Thymus (tissue), 14 donors: ENCODE measurements at places on chromosomes 13 and 19. TPM values are rescaled to one million over a fixed set of nuclear protein-coding genes. Genes with fewer than 3 reads are reported as not detected.
A peak's percentile ranks its signal among the peaks of the same experiment; 100 is the strongest.

The ZNF491 gene
- 3.5 TPM for polyA plus RNA-seq

DNA sequence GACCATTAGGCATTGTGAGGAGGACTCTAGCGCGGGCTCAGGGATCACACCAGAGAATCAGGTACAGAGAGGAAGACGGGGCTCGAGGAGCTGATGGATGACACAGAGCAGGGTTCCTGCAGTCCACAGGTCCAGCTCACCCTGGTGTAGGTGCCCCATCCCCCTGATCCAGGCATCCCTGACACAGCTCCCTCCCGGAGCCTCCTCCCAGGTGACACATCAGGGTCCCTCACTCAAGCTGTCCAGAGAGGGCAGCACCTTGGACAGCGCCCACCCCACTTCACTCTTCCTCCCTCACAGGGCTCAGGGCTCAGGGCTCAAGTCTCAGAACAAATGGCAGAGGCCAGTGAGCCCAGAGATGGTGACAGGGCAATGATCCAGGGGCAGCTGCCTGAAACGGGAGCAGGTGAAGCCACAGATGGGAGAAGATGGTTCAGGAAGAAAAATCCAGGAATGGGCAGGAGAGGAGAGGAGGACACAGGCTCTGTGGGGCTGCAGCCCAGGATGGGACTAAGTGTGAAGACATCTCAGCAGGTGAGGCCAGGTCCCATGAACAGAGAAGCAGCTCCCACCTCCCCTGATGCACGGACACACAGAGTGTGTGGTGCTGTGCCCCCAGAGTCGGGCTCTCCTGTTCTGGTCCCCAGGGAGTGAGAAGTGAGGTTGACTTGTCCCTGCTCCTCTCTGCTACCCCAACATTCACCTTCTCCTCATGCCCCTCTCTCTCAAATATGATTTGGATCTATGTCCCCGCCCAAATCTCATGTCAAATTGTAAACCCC lies 2.8 kb upstream of the CEACAM5 start:
- H3K27me3 ChIP-seq: no peaks in the 10 kb centered on the region
- H3K4me3 ChIP-seq: no peak overlapping the region
- H3K4me1 ChIP-seq: no peaks in the 10 kb centered on the region
- H3K27ac ChIP-seq: no peak overlapping the region
- DNase-seq: peak; percentile 37

The SLITRK5 gene
- polyA plus RNA-seq: 0.09 TPM

- no peak for DNase-seq
- H3K4me3 ChIP-seq: no peak overlapping the region
- H3K4me1 ChIP-seq: no peaks in the 10 kb centered on the region
- H3K27ac ChIP-seq: no peak overlapping the region
Observed at GRCh38 chr13:22135446-22135845, 464.6 kb downstream of the FGF9 start.

The TM9SF2 gene
- polyA plus RNA-seq: 61.6 TPM

The IFNL1 gene
- 0.21 TPM for polyA plus RNA-seq

DNA sequence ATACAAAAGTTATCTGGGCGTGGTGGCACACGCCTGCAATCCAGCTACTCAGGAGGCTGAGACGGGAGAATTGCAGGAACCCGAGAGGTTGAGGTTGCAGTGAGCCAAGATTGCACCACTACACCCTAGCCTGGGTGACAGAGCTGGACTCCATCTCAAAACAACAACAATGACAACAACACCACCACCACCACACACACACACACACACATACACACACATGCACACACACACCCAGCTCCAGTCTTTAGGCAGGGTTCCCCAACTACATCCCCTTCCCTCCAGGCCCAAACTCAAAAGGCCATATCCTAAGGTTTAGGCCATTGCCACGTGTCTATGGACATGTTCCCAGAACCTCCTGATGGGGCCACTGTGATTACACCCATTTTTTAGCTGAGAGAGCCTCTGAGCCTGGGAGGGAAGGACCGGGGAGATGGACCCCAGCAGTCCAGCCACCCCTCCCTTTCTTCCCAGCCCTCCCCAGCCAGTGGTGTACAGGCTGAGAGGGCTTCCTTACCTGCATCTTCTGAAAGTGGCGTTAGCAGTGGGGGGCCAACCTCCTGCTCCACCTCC lies 9.0 kb upstream of the DMWD start:
- peaks cover 4% of the 10 kb centered on the region for H3K4me1 ChIP-seq
- no peak overlapping the region for H3K4me3 ChIP-seq

The SMIM44 gene
- polyA plus RNA-seq: not detected

The RFPL4A gene
- 0.23 TPM for polyA plus RNA-seq

DNA sequence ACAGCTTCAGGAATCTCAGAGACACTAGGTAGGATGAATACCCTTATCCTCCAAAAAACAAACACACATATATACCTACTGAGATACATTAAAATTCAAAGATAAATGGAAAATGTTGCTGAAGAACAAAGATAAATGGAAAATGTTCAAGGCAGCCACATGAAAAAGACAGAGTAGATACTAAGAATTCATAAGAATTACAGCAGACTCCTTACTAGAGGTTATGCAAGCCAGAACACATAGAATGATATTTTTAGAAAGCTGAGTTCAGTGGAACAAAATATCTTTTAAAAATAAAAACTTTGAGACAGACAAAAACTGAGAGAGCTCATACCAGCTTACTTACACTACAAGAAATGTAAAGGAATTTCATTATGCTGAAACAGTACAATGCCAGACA lies 35.6 kb downstream of the UCHL3 start:
- no peak overlapping the region for H3K4me3 ChIP-seq
- H3K27me3 ChIP-seq: no peaks in the 10 kb centered on the region
- no peak overlapping the region for H3K27ac ChIP-seq
- no peaks in the 10 kb centered on the region for H3K4me1 ChIP-seq
- H3K36me3 ChIP-seq: peaks cover 11% of the 10 kb centered on the region

GRCh38 chr13:67278235-67278634 lies 48.1 kb upstream of the PCDH9 start:
- H3K36me3 ChIP-seq: no peaks in the 10 kb centered on the region
- H3K27me3 ChIP-seq: no peaks in the 10 kb centered on the region
- DNase-seq: no peak
- H3K4me3 ChIP-seq: no peak overlapping the region
- H3K4me1 ChIP-seq: peaks cover 12% of the 10 kb centered on the region
- no peak overlapping the region for H3K27ac ChIP-seq

DNA sequence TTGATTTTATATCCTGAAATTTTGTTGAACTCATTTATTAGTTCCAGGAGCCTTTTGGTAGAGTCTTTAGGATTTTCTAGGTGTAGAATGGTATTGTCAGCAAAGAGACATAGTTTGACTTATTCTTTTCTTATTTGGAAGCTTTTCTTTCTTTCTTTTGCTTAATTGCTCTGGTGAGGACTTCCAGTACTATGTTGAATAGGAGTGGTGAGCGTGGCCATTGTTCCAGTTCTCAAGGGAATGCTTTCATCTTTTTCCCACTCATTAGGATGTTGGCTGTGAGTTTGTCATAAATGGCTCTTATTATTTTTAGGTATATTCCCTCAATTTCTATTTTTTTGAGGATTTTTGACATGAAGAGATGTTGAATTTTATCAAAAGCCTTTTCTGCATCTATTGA lies 182.2 kb upstream of the SPRY2 start:
- H3K36me3 ChIP-seq: no peaks in the 10 kb centered on the region
- no peaks in the 10 kb centered on the region for H3K27me3 ChIP-seq
- H3K4me1 ChIP-seq: no peaks in the 10 kb centered on the region
- H3K4me3 ChIP-seq: no peak overlapping the region
- H3K27ac ChIP-seq: no peak overlapping the region

The ZNF83 gene
- 150 TPM for polyA plus RNA-seq

- H3K27ac ChIP-seq: no peak overlapping the region
- no peak overlapping the region for H3K4me3 ChIP-seq
- H3K27me3 ChIP-seq: peaks cover 20% of the 10 kb centered on the region
- H3K4me1 ChIP-seq: peaks cover 17% of the 10 kb centered on the region
- H3K36me3 ChIP-seq: peaks cover 5% of the 10 kb centered on the region
- DNase-seq: no peak
Observed at GRCh38 chr19:7520131-7521051, 2.0 kb upstream of the MCOLN1 start.

- no peaks in the 10 kb centered on the region for H3K36me3 ChIP-seq
- H3K4me1 ChIP-seq: peaks cover 15% of the 10 kb centered on the region
- no peak for DNase-seq
- H3K4me3 ChIP-seq: no peak overlapping the region
Observed at GRCh38 chr13:94305463-94305862, 174.0 kb downstream of the DCT start.

DNA sequence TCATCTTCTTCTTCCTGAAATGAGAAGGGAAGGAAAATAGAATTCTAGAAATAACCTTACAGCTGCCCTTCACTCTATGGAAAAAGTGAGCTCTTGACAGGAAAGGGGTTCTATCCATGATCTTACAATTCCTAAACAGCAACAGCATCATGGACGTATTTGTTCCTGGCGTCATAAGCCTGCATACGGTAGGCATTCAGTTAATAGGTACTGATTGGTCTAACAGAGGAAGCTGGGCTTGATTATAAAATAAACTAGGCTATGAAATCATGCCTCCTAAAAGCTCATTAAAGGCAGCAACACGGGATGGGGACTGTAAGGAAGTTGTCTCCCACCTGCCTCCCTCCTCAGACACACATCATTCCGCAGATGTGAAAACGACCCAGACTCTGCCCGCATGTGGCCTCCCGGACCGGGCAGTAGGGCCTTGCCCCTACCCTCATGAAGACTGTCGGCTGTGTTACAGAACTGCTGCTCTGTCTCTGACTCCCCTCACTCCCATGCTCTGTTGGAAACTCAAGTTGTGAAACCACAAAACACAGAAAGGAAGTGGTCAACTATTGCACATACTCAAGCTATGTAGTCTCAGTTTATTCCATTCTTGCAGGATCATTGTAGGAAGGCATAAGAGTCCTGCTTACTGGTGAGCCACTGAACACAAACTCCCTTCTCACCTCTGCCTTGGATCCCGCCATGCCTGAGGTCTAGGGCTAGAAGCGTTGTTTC lies 129.8 kb downstream of the DLEU7 start:
- DNase-seq: peak; percentile 54
- H3K4me3 ChIP-seq: no peak overlapping the region
- no peaks in the 10 kb centered on the region for H3K36me3 ChIP-seq
- peak overlapping the region; percentile 3 for H3K27ac ChIP-seq
- H3K27me3 ChIP-seq: no peaks in the 10 kb centered on the region

DNA sequence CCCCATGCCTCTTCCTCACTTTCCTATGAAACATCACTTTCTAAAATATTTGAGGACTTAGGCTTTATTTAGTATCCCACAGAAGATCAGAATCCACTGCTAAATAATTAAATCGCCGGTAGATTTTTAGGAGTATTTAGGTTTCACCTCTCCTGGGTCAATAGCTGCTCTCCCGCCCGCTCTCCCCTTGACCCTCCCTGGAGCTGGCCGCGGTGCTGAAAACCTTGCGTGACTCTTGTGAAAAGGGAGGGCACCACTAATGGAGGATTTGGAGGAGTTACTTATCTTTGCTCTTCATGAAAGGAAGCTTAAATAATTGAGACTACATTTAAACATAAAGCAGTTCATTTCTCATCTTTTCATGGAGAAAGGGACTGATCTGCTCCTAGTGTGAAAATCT lies 14.1 kb downstream of the POU4F1 start:
- H3K36me3 ChIP-seq: no peaks in the 10 kb centered on the region
- no peak for DNase-seq
- no peak overlapping the region for H3K4me3 ChIP-seq
- peaks cover 89% of the 10 kb centered on the region for H3K27me3 ChIP-seq

GRCh38 chr19:917323-918151 lies at the start of gene KISS1R:
KISS1R (plus strand) TSS chr19:917333; CDS start chr19:917503, 170 bp downstream.
- H3K36me3 ChIP-seq: no peaks in the 10 kb centered on the region
- peaks cover 20% of the 10 kb centered on the region for H3K4me1 ChIP-seq
- H3K4me3 ChIP-seq: no peak within 1 kb of the TSS
- H3K27me3 ChIP-seq: peaks cover 78% of the 10 kb centered on the region
- no peak within 1 kb of the TSS for H3K27ac ChIP-seq
- no peak for DNase-seq

GRCh38 chr13:30832377-30832776 lies 73.7 kb upstream of the MEDAG start:
- H3K27ac ChIP-seq: peak overlapping the region; percentile 26
- H3K27me3 ChIP-seq: peaks cover 28% of the 10 kb centered on the region
- H3K4me3 ChIP-seq: no peak overlapping the region
- DNase-seq: no peak
- H3K36me3 ChIP-seq: no peaks in the 10 kb centered on the region
- H3K4me1 ChIP-seq: no peaks in the 10 kb centered on the region

DNA sequence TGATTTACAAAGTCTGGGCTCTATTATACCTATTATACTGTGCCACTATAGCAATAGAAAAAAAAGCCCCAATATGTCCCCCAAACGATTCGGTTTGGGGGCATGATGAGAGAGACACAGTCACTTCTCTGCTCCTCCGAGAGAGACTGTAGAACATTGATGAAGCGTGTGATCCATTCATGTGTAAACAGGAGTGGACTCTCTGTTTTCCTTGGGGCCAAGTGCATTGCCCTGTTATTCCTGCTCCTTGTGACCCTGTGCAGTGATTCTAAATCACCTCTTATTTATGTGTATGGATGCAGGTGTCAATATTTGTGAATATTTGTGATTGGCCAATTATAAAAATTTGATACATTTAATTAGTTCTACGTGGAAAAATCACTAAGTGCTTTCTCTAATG lies 17.0 kb downstream of the F10 start:
- H3K36me3 ChIP-seq: no peaks in the 10 kb centered on the region
- no peaks in the 10 kb centered on the region for H3K4me1 ChIP-seq
- no peak overlapping the region for H3K4me3 ChIP-seq
- DNase-seq: no peak

DNA sequence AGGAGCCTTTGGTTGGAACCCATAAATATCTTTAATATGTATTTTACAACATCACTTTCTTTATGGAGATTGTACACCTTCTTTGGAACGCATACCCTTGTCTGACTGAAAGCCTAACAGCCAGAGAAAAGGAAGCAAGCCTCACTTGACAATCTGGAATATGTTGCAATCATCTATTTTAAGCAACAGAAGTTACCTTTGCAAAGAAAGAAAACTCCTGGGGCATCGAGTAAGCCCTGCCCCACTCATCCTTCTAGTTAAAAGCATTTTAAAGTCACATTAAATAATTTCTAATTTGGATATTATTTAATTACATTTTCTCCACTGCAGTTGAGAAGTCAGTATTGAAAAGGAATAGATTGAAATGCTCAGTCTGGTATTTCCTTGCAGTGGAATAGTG lies 542.7 kb downstream of the MYO16 start:
- no peaks in the 10 kb centered on the region for H3K27me3 ChIP-seq
- no peak overlapping the region for H3K27ac ChIP-seq
- H3K4me3 ChIP-seq: no peak overlapping the region

DNA sequence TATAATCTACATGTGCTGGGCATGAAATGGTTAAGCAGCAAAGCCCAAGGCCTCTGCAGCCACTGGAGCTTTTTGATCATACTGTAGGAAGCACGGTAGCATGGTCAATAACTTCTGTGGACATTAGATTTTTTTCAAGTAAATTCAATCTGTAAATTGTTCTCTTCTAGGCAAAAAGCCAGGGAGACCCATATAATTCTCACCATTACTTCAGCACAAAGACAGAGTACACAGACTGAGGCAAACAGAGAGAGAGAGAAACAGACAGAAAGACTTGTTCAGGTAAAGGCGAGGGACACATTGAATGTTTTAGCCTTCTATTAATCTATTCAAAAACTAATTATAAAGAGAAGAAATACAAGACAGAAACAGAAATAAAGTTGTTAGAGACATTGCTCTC lies 349.4 kb downstream of the RFC3 start:
- H3K27ac ChIP-seq: no peak overlapping the region
- H3K4me3 ChIP-seq: no peak overlapping the region
- no peaks in the 10 kb centered on the region for H3K36me3 ChIP-seq

- H3K27me3 ChIP-seq: no peaks in the 10 kb centered on the region
- H3K36me3 ChIP-seq: no peaks in the 10 kb centered on the region
- H3K27ac ChIP-seq: no peak overlapping the region
- H3K4me3 ChIP-seq: no peak overlapping the region
Observed at GRCh38 chr13:97905517-97905916, 48.0 kb upstream of the IPO5 start.

The MYO1F gene
- 20.8 TPM for polyA plus RNA-seq

The KLF1 gene
- polyA plus RNA-seq: 0.09 TPM
